ENCODE measurements at places on chromosomes 16 and 17. TPM values are rescaled to one million over a fixed set of nuclear protein-coding genes. Genes with fewer than 3 reads are reported as not detected.
A peak's percentile ranks its signal among the peaks of the same experiment; 100 is the strongest.

DNA sequence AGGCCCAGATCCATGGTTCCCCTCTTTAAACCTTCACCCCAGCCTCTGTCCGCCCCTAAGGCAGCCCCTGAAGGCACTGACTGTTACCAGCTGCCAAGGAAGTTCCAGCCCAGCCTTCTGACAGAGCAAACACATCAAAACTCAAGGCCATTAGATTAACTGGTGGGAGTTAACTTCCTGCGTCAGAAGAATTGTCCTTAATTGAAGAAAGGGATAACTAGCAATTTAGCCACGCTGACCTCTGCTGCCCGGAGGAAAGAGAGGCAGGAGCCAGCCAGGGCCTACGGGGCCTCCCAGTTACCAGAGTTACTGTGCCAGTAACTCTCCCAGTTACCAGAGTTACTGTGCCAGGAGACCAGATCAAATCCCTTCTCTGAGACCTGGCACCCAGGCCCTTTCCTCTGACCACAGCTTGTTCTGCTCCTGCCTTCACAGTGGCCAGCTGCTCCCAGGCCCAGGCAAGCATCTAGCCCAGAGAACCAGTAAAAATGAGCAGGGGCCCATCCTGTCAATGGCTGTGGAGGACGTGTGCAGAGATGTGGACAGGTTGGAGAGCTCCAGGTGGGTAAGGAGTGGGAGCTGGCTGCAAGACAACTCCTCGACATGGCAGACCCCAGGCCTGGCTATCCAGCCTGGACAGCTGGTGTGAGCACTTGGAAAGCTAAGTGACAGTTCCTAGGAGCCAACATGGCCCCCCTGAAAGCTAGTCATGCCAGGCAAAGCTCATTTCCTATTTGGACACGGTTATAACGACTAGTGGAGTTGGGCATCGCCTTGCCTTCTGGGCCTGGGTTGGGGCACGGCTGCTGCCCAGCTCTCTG lies 2.8 kb upstream of the PITPNM3 start:
- no peaks in the 10 kb centered on the region for H3K36me3 ChIP-seq
- no peak for DNase-seq
- H3K4me1 ChIP-seq, result peaks cover 11% of the 10 kb centered on the region
- H3K4me3 ChIP-seq, result no peak overlapping the region
- H3K27ac ChIP-seq, result peak overlapping the region; percentile 54

DNA sequence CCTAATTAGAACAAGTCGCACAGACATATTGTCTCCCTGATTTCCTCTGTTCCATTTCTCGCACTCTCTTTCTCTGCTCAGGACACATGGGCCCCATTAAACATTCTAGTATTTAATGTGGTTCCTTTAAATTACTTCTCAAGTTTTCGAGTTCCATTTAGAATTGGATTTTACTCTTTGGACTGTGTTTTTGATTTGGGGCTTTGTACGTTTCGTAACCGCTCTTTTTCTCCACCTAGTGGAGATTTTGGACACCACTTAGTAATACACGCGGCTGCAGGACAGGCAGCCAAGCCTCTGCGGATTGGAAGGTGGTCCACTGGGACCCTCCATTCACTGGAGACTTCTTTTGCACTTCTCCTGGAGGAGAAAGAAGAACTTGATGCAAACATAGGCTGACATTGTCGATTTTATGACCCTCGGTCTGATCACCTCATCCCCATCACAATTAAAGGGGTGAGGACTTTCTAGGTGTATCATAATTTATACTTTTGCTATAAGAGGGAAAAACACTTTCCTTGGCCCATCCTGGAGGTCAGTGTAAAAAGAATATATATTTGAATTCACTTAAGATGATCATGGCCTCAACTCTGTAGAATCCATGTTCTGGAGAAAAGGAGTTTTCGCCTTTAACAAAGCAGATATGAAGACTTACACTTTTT lies 85.7 kb downstream of the NOG start:
- no peaks in the 10 kb centered on the region for H3K4me1 ChIP-seq
- H3K4me3 ChIP-seq, result no peak overlapping the region
- H3K36me3 ChIP-seq, result no peaks in the 10 kb centered on the region
- no peak for DNase-seq

DNA sequence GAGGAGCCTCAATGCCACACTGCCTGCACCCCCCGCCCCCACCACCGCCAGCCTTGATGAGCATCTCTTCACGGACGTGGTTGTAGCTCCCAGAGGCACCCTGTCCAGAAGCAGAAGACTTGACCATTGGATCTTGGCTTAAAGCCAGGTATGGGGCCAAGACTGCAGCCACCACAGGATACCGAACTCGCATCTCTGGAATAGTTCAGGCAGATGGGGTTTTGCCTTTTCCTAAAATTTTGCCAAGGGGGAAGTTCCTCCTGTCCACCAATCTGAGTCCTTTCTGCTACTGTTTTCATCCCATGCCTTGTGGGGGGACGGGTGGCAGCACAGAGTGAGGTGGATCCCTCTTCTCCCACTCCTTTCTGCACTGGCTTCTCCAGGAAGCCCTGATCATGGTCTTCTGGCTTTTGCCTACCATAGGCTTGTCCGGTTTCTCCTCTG lies 939 bp downstream of the CORO6 start:
- peaks cover 27% of the 10 kb centered on the region for H3K4me1 ChIP-seq
- no peak overlapping the region for H3K27ac ChIP-seq
- no peaks in the 10 kb centered on the region for H3K27me3 ChIP-seq
- DNase-seq, result no peak

The TBC1D3 gene
- not detected for total RNA-seq

The MT1E gene
- 425 TPM for total RNA-seq

The TMEM208 gene
- 68.7 TPM for total RNA-seq

The ACSM3 gene
- total RNA-seq, result 4.7 TPM
